Uterus (tissue), 4 donors: ENCODE measurements at places on chromosomes 4 and X.

DNA sequence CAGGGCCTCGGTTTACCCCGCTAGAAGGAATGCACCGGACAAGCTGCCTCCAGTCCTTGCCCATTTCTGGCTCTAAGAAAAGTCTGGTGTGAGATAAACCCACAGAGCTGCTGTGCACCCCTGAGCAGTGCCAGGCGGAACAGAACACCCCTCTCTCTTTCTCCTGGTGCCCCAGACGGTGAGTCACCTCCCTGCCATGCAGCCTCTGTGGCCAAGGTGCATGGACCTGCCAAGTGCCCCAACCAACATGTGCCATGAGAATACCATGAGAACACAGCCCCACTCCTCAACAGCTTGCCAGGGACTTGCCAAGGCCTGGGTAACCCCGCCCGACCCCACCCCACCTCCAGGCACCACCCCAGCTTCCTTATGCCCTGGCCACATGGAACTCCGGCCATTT lies 47.7 kb upstream of the MAN2B2 start:
- DNase-seq: no peak
- no peaks in the 10 kb centered on the region for H3K36me3 ChIP-seq
- no peaks in the 10 kb centered on the region for H3K4me1 ChIP-seq
- H3K27me3 ChIP-seq: no peaks in the 10 kb centered on the region
- H3K27ac ChIP-seq: no peak overlapping the region

- no peak overlapping the region for H3K4me3 ChIP-seq
- no peak overlapping the region for H3K27ac ChIP-seq
- no peak for DNase-seq
- no peaks in the 10 kb centered on the region for H3K27me3 ChIP-seq
- no peaks in the 10 kb centered on the region for H3K36me3 ChIP-seq
- no peaks in the 10 kb centered on the region for H3K4me1 ChIP-seq
These were observed 180.7 kb downstream of the DHRSX start for GRCh38 chrX:2320089-2320488.

DNA sequence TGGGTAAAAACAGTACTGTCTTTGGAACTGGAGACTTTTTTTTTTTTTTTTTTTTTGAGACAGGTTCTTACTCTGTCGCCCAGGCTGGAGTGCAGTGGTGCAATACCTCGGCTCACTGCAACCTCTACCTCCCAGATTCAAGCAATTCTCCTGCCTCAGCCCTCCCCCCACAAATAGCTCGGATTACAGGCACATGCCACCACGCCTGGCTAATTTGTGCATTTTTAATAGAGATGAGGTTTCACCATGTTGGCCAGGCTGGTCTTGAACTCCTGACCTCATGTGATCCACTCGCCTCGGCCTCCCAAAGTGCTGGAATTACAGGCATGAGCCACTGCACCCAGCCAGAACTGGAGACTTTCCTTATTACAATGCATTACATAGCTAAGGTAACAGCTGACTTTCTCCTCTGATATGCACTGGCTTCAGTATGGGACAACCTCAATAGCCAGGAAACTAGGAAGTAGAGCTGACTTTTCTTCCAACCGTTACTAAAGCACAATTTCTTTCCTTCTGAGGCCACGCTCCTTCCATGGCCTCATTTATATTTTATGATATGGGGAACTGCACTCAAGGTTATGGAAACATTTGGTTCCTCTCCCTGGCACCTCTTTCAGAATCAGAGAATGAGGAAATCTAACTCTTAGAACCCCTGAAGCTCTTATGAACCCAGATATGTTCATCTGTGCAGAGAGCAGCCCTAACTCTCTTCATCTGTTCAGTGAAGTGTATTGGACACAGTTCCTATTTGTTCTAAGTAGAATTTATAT lies 53.5 kb upstream of the FAM9B start:
- H3K27me3 ChIP-seq: no peaks in the 10 kb centered on the region
- no peak overlapping the region for H3K4me3 ChIP-seq
- no peak for DNase-seq
- no peak overlapping the region for H3K27ac ChIP-seq

DNA sequence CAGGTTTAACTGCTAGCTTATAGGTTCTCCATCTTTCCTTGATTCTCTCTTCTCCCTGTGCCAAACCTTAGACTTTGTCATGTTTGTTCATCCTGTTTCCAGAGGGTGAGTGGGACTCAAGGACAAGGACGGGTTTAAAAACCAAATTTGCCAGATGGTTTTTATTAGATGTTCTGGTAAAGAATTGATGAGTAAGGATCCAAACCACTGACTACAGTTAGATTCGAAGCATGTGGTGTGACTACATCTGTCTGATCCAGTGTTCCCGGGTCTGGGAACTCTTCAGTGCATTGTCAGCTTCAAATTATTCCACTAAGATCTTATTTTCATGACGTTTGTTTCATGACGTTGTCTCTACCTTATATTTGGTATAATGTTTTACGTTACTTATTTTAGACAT lies 37.5 kb downstream of the MTMR1 start:
- no peaks in the 10 kb centered on the region for H3K36me3 ChIP-seq
- no peak overlapping the region for H3K4me3 ChIP-seq
- DNase-seq: no peak
- H3K27me3 ChIP-seq: no peaks in the 10 kb centered on the region

DNA sequence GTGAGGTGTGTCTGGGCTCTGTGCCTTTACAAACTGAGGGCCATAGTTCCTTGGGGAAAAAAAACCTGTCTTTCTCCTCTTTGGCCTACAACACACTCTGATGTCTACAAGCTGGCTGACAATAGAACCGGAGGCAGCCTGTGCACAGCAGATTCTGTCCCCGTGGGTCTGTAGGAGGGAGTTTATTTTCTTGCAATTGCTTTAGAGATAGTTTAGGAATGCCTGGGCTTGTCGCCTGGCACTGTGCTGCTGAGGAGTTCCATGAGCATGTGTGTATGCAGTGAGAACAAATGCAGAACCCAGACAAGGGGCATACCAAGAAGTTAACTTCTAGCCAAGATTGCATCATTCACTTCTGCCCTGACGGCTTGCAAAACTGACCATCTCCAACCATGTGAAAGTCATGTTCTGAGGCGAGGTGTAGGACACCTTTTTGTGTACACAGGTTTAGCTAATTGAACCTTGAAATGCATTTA lies 54.1 kb downstream of the CCNI start:
- H3K4me1 ChIP-seq: no peaks in the 10 kb centered on the region
- no peaks in the 10 kb centered on the region for H3K27me3 ChIP-seq
- no peak overlapping the region for H3K4me3 ChIP-seq
- DNase-seq: no peak
- peak overlapping the region; percentile 52 for H3K27ac ChIP-seq

DNA sequence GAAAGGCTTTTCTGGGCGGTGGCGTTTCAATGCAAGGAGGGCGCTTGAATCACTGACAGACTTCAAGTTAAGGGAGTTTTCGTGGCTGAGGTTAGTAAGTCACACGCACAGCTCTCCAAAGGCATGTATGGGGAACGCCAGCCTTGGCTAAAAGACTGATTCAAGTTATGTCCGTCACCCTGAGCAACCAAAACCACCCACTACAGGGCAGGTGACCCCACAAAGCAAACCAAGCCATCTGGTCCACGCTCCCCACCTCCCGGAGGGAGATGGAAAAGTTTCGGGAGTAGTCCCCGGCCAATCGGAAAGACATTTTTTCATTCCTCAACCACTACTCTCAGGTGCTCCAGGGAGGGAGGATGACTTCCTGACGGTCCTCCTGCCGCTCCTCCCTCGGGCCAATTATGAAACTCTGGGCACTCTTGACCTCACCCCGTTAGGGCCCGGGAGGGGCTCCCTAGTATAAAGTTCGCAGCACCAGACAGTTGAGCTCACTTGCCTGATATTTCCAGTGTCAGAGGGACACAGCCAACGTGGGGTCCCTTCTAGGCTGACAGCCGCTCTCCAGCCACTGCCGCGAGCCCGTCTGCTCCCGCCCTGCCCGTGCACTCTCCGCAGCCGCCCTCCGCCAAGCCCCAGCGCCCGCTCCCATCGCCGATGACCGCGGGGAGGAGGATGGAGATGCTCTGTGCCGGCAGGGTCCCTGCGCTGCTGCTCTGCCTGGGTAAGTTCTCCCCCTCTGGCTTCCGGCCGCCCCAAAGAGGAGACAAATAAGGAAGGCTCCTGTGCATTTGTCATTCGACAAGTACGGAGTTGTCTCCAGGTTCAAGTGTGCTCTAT lies at the start of gene EREG:
Gene EREG, plus strand, starts transcription at position 494 of the 840 bp plus-strand sequence. Its CDS starts 164 bp downstream, at position 658.
- no peak within 1 kb of the TSS for H3K4me3 ChIP-seq
- no peak within 1 kb of the TSS for H3K27ac ChIP-seq
- no peaks in the 10 kb centered on the region for H3K36me3 ChIP-seq

- no peaks in the 10 kb centered on the region for H3K36me3 ChIP-seq
- H3K27ac ChIP-seq: no peak overlapping the region
- H3K27me3 ChIP-seq: no peaks in the 10 kb centered on the region
- H3K4me3 ChIP-seq: no peak overlapping the region
- no peaks in the 10 kb centered on the region for H3K4me1 ChIP-seq
- no peak for DNase-seq
These were observed 15.0 kb upstream of the TRIM2 start for GRCh38 chr4:153189016-153189801.

DNA sequence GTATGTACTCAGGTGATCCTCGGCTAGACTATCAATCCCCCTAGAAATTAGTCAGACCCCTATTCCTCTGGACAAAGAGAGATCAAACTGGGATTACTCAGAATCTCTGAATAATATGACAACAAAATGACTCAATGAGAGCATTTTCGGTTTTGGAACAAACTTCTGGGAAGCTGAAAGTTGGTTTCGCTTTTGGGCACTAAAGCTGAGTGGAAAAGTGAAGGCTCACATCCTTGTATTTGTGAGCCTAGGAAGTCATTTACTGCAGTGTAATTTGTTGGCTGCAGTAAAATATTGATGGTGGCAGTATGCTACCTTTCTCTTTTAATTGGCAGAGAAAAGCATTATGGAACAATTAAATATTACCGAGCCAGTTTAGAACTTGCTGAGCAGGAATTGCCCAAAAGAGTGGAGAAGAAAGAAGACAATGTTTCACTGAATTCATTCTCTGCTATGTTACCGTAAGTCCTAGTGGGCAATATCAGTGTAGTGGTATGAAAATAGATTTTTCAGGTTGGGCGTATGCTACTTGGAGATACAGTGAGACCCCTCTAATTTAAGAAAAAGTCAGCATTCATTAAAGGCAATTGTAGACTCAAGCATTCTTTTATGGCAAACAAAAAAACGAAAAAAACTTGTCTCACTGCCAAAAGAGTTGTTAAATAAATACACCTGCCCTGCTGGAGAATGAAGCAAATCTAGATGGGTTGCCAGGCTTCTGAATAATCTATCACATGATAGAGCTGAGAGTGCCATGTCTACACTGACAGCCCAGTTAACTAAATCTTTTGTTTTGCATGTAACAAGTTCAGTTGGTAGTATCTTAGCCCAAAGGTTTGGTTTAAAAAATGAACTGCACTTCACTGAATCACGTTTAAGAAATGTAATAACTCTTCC lies 69.6 kb downstream of the AGTR2 start:
- H3K27ac ChIP-seq: no peak overlapping the region
- DNase-seq: no peak
- no peaks in the 10 kb centered on the region for H3K36me3 ChIP-seq
- H3K4me1 ChIP-seq: no peaks in the 10 kb centered on the region
- no peaks in the 10 kb centered on the region for H3K27me3 ChIP-seq
- H3K4me3 ChIP-seq: no peak overlapping the region

- H3K4me3 ChIP-seq: no peak overlapping the region
- no peak overlapping the region for H3K27ac ChIP-seq
- no peaks in the 10 kb centered on the region for H3K36me3 ChIP-seq
- H3K4me1 ChIP-seq: no peaks in the 10 kb centered on the region
- no peaks in the 10 kb centered on the region for H3K27me3 ChIP-seq
These were observed 10.2 kb downstream of the RGS12 start for GRCh38 chr4:3302786-3303564.

DNA sequence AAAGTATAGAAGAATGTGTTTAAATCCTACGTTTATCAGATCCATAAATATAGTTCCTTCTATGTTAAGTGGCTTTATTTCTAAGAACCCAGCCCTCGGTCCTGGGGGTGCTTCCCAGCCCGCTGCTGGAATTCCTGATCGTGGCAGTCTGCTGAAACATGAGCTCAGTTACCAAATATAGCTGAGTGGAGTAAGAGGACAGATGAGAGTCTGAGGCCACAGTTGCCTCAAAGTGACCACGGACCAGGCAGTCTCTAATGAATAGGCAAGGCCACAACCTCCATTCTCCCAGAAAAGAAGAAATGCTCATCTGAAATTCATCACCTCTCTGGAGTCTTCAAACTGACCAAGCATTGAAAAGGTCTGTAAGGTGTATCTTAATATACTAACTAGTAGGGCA lies at the start of gene PALLD:
Gene PALLD, plus strand, starts transcription at position 219 of the 400 bp plus-strand sequence.
- no peaks in the 10 kb centered on the region for H3K27me3 ChIP-seq
- no peaks in the 10 kb centered on the region for H3K4me1 ChIP-seq
- no peaks in the 10 kb centered on the region for H3K36me3 ChIP-seq
- no peak within 1 kb of the TSS for H3K27ac ChIP-seq
- DNase-seq: no peak
- H3K4me3 ChIP-seq: no peak within 1 kb of the TSS

DNA sequence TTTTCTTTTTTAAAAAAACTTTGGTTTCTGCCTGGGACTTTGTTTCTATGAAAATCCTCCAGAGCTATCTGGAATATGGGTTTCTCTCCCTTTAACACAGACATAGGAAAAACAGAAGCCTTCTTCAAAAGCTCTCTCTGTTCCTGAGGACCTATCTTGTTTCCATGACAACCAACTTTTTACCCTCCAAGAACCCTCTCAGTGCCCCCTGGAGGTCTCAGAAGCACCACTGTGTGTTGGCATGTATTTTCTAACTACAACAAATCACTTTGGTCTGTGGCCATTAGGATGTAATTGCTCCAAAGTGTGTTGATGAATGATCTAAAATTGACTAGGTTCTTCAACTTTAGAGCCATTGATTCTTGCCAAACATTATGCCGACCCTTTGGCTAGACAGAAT lies 1331.6 kb downstream of the ADGRL3 start:
- no peaks in the 10 kb centered on the region for H3K27me3 ChIP-seq
- H3K36me3 ChIP-seq: no peaks in the 10 kb centered on the region
- no peak overlapping the region for H3K27ac ChIP-seq
- H3K4me1 ChIP-seq: no peaks in the 10 kb centered on the region
- H3K4me3 ChIP-seq: no peak overlapping the region

- no peaks in the 10 kb centered on the region for H3K36me3 ChIP-seq
- H3K27me3 ChIP-seq: no peaks in the 10 kb centered on the region
- no peak overlapping the region for H3K27ac ChIP-seq
- H3K4me1 ChIP-seq: no peaks in the 10 kb centered on the region
- no peak overlapping the region for H3K4me3 ChIP-seq
These were observed 109.0 kb upstream of the C1QTNF7 start for GRCh38 chr4:15318621-15319348.

DNA sequence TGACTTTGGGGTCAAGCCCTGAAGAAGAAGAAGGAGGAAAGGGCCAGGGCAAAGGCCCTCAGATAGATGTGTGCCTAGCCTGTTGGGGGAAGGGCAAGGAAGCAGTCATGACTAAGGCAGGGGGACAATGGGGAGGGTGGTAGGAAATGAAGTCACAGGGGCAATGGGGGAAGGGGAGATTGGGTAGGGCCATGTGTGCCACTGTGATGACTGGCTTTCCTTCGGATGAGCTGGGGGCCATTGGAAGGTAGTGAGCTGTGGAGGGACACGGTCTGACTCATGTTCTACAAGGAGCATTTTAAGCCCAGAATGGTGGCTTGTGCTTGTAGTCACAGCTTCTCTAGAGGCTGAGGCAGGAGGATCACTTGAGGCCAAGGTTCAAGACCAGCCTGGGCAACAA lies 642.0 kb downstream of the MID1IP1 start:
- H3K4me1 ChIP-seq: no peaks in the 10 kb centered on the region
- no peak for DNase-seq
- no peak overlapping the region for H3K27ac ChIP-seq
- no peak overlapping the region for H3K4me3 ChIP-seq

- H3K4me1 ChIP-seq: no peaks in the 10 kb centered on the region
- H3K27ac ChIP-seq: no peak overlapping the region
- DNase-seq: no peak
- H3K36me3 ChIP-seq: no peaks in the 10 kb centered on the region
These were observed 39.3 kb upstream of the IQSEC2 start for GRCh38 chrX:53320543-53321229.
